ENCODE measurements at places on chromosomes 5 and 9.
A peak's percentile ranks its signal among the peaks of the same experiment; 100 is the strongest.

GRCh38 chr9:21450733-21451394, 10.6 kb downstream of the IFNA1 start:
- no peak for DNase-seq

GRCh38 chr9:81417941-81418340, 271.4 kb downstream of the TLE1 start:
- DNase-seq = no peak

GRCh38 chr5:76401801-76402250, 1.3 kb upstream of the IQGAP2 start:
- no peak for DNase-seq

DNA sequence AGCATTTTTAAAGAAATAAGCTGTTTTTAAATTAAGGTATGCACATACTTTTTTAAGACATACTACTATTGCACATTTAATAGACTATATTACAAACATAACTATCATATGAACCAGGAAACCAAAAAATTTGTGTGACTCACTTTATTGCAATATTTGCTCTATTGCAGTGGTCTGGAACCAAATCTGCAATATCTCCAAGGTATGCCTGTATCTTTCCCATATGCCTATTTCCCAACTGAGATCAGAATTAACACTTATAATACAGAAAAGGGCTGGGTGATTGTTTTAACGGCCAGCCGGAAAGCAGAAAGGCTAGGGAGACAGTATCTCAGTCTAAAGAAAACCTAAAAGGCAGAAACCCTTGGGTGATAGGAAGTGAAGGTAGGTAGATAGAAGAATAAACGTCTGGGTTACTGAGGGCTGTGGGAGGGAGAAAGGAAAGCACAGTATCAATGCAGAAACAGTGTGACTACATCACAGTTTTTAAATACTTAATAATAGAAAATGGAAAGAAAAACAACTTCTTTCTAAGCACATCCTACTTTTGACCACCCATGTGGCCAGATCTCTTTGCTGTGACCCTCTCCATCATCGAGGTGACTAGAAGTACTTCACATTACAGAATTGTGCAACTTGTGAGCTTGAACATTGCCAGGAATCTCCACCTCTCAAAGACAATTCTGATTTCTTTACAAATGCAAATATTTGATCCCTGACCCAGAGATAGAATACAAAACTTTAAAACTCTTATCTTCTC, 126.4 kb downstream of the LPAR1 start:
- no peak for DNase-seq

DNA sequence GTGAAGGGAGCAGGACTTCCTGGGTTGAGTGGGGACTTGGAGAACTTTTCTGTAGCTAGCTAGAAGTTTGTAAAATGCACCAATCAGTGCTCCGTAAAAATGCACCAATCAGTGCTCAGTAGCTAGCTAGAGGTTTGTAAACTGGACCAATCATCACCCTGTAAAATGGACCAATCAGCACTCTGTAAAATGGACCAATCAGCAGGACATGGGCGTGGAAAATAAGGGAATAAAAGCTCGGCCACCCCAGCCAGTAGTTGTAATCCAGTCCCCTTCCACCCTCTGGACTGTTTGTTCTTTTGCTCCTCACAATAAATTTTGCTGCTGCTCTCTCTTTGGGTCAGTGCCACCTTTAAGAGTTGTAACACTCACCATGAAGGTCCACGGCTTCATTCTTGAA, 29.5 kb downstream of the SPATA31C2 start:
- DNase-seq = no peak

GRCh38 chr5:52657247-52657645, 130.5 kb upstream of the ITGA1 start:
- no peak for DNase-seq

DNA sequence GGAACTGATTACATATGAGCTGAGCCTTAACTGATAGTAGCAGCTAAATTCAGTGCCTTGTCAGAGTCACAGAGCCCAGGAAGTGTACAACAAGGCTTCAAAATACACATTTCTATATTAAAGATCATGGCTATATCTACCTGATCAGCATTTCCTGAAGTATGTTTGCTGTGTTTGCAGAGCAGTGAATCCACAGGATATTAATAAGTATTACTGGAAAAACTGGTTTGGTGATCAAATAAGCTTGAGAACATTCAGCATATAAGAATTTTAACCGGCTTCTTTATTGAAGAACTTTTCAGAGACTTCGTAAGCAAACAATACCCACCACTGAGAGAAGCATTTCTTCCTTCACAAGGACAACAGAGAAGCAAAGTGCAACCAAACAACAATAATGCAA, 227.0 kb downstream of the ELAVL2 start:
- no peak for DNase-seq

DNA sequence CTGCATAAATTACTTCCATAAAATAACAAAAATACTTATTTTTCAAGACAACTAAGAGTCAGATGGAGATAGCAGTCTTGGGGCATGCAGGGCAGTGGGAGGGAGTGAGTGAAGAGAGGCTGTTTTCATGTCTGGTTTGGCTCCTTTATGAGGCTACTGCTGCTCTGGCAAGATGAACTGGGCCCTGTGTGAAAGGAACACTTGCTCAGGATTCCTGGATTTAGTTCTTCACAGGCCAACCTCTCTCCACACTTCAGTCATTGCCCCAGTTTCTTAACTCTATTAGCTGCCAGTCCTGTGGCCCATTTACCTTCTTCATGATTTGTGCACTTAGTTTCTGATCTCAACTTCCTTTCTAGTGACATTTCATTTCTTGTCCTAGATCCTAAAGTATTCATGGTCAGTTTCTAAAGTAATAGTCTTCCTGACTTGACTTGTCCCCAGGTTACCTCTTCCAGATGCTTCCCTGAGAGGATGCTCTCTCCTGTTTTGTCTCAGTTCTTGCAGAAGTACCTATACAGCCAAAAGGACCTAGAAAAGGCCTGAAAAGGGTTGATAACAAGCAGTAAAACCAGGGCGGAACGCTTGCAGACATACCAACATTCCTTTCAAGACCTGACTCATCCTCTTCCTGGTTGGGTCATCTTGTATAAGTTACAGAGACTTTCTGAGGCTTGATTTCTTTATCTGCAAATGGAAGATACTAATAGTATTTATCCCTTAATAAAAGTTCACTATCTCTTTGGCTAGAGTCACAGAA, 77.0 kb upstream of the ZFAND5 start:
- DNase-seq = no peak

DNA sequence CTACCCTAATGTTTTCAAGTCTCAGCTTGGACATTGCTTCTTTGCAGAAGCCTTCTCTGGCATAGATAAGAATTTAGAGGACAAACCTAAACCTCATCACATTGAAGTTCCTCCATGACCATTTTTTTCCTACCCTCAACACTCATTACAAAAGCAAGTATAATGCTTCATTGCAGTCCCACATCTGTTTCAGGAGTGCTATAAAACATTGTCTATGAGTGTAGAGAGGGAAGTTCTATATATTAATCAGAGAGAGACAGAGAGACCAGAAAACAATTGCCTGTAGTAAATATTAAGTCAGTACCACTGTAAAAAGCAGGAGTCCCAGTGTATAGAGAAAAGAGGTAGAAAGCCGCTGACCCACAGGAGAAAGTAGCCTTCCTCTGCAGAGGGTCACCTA, 149.7 kb downstream of the PRELID2 start:
- no peak for DNase-seq

DNA sequence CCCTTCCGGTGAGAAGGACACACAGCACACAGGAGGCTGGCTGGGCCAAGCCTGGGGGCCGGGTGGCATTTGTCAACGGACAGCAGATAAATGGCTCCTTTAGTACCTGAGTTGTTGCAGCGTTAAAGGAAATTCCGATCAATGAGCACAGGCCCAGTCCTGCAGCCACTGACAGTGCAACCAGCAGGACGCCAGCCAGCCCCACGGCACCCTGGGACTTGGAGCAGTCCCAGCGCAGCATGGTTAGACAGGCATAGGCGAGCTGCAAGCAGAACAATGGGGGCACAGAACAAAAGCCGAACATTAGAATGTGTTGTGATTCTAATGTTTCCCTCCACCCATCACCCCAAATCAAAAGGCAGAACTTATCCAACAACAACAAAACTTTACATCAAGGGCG, 39.3 kb downstream of the PTCH1 start:
- peak; percentile 85 for DNase-seq

DNA sequence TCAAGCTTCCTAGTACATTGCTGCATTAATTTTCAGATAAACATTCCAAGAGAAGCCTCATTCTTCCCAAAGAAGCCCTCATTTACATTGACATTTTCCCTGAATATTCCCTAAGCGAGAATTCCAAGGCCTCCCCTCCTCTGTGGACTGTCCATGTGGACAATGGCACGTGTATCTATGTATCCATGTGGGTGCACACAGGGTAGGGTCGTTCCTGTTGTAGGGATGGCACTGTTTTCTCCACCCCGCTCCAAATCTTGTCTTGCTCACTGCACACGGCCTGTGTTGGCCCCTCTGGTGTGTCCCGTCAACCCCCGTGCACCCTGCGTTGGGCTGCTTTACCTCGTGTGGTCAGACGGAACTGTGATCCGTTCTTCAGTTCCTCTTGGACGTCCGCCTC, 104.7 kb upstream of the IRX2 start:
- DNase-seq = no peak

DNA sequence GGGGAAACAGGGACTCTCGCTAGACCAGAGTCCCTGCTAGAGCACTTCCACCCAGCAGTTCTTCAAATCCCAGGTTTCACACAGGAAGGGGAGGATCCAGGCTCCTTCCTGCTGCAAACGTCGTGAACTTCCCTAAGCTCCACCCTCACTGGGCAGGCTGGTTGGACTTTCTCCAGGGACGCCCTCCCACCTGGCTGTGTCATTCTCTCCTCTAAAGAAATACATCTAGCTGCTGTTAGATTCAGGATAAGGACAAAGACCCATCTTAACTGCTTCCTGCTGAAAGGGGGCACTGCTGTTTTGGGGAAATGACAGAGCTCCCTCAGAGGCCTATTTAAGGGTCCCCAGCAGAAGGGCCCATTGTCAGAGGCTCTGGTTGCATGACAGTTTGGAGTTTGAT, 230.7 kb downstream of the SEMA6A start:
- DNase-seq = no peak

DNA sequence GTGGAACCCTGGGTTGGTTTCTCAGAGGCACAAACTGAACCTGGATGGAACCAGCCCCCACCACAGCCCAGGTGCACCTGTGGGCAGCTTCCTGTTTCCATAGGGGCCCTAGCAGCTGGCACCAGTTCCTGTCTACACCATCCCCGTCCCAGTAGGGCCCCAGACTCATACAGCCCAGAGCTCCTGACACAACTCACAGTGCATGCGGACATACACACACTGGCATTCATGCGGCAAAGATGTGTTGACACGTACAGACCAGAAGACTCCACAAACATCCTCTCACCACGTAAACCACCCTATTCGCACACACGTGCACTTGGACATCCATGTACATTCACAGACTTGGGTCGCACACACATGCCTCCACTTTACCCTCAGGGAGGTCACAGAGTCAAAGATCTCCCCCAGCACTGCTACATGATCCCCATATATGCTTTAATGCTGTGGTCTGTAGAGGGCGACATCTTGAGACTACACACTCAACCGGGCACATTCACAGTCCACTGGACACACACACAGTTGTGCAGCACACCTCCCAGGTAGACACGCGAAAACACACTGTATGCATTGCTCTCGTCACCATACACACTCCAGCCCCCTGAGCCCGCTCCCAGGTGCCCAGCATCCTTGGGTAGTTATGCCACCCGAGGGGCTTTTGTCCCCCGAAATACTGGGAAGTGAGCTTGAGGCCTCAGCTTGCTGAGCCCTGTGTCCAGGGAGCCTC, 22.4 kb downstream of the CXXC5 start:
- DNase-seq = no peak

- DNase-seq = no peak
Observed at GRCh38 chr5:150214289-150214688, 24.4 kb downstream of the SLC6A7 start.

GRCh38 chr5:76400466-76400865, 2.6 kb upstream of the IQGAP2 start:
- DNase-seq = no peak

DNA sequence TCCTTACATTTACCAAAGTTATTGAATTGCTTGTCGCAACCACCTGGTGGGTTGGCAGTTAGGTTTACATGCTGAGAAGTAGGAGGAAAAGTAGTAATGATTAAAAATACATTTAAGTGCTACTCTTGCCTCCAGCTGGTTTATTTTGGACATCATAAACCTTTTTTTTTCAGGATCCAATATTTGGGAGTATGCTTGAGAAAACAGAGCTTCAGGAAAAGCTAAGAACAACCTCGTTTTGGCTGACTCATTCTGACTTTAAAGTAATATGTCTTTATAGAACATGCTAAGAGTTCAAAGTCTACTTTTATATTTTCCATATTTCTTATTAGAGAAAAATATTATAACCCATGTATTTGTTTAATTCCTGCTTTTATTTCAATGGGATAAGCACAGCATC, 41.7 kb upstream of the BNC2 start:
- DNase-seq = no peak

GRCh38 chr9:129312251-129313122, 134.4 kb upstream of the IER5L start:
- DNase-seq = no peak

DNA sequence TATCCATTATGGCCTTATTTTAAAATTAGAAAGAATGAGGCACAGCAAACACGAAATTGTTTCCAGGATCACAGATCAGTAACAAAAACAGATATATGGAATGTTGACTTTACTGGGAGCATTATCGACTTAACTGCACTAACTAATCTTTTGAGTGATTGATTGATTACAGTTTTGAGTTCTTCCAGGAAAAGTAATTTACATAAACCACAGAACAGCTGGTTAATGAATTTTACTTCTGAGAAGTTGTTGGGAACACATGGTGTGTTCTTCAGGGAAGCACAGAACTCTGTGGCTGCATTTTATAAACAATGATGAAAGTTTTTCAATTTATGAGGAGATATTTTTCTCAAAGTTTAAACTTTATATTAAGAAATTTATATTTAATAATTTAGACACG, 802.4 kb upstream of the ACO1 start:
- DNase-seq = no peak

- DNase-seq = no peak
Observed at GRCh38 chr5:98454904-98455303, 318.6 kb upstream of the RGMB start.

GRCh38 chr5:137341831-137342230, 157.3 kb downstream of the SPOCK1 start:
- DNase-seq = no peak

DNA sequence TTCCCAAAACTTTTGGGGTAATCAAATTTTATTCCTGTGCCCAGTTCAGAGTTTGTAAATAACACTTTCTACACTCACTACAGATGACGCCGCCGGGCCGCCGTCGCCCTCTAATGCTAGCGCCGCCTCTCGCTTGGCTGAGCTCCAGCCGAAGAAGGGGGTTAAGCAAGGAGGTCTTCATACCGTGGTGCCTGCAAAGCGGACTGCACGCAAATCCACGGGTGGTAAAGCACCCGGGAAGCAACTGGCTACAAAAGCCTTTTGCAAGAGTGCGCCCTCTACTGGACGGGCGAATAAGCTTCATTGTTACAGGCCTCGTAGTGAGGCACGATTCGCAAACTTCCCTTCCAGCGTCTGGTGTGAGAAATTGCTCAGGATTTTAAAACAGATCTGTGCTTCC, 280.4 kb downstream of the MEF2C start:
- DNase-seq = peak; percentile 35

Measured in HAP-1 (cell line).